Type B pancreatic cell (in vitro differentiated cells): ENCODE measurements at places on chromosomes 6 and 20. TPM values are rescaled to one million over a fixed set of nuclear protein-coding genes. Genes with fewer than 3 reads are reported as not detected.
A peak's percentile ranks its signal among the peaks of the same experiment; 100 is the strongest.

PCNA gene
- 128 and 180 TPM in 2 replicates for total RNA-seq

CST8 gene
- total RNA-seq: not detected in 2 replicates

WFDC12 gene
- total RNA-seq: not detected in 2 replicates

FRS3 gene
- 2.2 and 7.0 TPM in 2 replicates for total RNA-seq

RIPOR3 gene
- 1.9 and 5.1 TPM in 2 replicates for total RNA-seq

DNA sequence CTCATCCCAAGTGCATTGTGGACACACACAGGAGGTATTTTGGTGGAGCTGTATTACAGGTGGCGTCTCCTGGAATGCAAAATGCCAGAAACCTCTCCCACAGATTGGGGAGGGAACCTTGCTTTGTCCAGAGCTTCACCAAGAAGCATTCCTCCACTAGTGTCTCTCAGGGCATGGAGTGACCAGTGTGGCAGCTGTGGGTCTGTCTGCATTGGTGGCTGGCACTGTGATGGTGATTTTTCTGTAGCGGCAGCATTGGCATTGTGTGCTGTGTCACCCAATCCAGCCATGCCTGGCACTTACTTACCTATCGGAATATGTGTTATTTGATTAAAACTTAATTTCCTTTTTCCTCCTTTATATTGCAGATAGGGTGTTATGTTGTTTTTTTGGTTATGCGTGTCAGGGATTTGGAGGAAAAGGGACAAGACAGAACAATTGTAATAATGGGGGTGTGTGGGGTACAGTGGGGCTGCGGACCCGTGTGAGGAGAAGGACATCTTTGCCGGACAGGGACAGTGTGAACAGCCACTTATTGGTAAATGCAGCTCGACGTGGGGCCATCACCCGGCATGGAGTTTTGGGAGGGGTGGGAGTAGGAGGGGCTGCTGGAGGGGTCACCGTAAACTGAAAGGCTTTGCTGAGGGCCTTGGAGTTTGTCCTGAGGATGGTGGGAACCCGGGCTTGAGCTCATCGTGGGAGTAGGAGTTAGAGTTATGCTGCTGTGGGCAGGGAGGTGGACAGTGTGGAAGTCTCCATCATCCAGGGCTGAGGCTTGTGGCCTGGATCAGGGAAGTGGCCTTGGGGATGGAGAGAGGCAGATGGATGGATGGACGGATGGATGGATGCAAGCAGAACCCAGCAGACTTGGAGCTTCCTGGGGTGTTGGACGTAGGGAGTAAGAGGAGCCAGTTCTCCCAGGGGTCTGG is 105.0 kb downstream of the SYCP2 start:
- DNase-seq: no peak

GRCh38 chr6:157873735-157874344 is 50.8 kb downstream of the SNX9 start:
- peak; percentile 76 for DNase-seq

- DNase-seq: no peak
These were observed 29.9 kb downstream of the ABHD12 start for GRCh38 chr20:25360631-25361286.

GRCh38 chr6:52482903-52483670 is 62.9 kb downstream of the EFHC1 start:
- no peak for DNase-seq

GRCh38 chr6:53250176-53251032 is 98.3 kb downstream of the ELOVL5 start:
- no peak for DNase-seq

DNA sequence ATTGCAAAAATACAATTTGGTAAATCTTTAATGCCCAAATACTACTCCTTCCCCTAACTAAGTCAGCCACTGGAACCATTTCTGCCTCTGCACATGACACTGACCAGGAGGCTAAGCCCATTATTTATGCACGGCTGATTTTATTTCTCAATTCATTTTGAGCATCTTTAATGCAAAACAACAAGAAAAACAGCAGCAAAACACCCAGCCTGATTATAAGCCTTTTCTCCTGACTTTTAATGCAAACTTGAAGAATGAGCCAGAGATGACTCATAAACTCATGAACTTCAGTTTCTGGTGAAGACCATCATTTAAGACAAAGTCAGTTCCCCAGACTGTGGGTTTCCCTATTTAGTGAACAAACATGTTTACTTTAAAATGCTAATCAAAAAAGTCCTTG is 51.6 kb downstream of the CYP24A1 start:
- no peak for DNase-seq

GRCh38 chr6:16800341-16800740 is 39.1 kb upstream of the ATXN1 start:
- no peak for DNase-seq

- no peak for DNase-seq
These were observed 18.1 kb downstream of the PTPRA start for GRCh38 chr20:2891343-2891742.

DNA sequence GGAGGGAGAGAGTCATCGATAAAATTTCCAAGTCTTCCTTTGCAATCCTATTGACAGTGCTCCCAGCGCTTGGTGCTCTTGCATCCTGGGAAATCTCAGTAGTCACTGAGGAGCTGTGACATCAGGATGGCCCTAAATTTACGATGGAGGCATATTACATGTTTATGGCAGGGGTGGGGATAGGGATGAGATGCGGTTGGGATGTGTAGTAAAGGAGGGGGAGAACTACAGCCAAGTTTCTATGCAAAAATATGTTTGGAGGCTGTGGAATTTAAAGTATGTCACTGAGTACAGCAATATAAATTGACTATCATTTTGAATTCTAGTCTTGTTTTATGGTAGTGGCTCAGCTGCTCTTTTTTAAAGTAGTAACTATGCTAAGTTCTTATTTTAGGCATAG is 544.9 kb downstream of the PKHD1 start:
- DNase-seq: no peak

DNA sequence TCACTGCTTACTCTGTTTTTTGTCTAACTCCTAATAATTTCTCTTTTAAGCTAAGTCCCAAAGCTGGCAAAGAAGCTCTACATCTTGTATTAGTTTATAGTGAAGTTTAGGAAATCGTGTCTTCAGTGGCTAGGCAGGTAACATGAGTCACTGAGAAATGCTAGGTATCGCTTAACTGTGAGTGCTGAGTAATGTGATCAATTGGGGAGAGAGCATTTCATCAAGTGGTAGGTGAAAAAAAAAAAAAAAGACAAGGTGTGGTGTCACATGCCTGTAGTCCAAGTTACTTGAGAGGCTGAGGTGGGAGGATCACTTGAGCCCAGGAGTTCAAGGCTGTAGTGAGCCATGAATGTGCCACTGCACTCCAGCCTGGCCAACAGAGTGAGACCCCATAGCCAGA is 125.3 kb downstream of the FAM83B start:
- DNase-seq: no peak

DNA sequence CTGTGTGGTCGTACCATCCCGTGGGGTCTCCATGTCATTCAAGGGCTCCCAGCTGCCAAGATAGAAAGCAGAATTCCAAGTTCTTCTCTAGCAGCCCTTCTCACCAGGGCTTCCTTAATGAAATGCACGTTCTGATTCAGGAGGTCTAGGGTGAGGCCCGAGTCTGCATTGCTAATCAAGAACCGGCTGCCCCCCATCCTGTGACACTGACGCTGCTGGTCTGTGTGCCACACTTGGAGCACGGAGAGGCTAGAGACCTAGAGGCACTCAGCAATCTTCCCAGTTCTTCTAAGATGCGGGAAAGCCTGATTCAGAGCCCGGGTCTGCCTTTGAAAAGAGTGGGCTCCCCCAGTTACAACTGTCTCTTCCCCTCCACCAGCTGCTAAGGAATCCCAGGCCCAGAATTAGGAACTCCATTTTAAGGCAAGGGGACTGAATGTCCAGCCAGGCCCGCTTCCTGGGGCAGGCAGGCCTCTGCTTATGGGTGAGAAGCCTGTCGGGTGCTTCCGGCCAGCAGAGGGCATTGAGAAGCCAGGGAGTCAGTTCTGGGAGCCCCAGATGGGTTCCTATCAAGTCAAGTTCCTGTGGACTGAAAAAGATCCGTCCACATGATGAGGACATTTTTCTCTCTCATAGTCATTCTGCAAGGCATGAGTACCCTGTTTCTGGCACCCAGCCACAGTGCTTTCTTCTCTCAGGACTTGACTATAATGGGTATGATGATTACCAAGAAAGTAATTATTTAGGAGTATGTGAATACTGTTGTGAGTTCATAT is 69.8 kb upstream of the RIN2 start:
- DNase-seq: no peak

DNA sequence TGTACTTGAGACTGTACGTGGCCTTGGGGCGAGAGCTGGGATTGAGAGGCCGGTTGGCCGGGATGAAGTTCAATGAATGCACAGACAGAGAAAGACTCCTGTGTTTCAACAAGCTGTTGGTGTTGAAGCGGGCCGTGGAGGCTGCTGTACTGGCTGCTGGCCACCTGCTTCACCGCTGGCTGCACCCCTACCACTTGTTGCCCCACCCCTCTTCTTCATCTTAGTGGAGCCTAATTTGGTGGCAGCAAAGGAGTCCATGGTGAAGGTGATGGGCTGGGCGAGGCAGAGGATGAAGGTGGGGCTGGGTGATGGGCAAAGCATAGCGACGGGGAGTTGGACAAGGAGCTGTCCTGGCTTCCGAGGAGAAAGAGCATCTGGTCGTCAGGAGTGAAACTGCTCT is 7.2 kb upstream of the ZSCAN9 start:
- no peak for DNase-seq

DNA sequence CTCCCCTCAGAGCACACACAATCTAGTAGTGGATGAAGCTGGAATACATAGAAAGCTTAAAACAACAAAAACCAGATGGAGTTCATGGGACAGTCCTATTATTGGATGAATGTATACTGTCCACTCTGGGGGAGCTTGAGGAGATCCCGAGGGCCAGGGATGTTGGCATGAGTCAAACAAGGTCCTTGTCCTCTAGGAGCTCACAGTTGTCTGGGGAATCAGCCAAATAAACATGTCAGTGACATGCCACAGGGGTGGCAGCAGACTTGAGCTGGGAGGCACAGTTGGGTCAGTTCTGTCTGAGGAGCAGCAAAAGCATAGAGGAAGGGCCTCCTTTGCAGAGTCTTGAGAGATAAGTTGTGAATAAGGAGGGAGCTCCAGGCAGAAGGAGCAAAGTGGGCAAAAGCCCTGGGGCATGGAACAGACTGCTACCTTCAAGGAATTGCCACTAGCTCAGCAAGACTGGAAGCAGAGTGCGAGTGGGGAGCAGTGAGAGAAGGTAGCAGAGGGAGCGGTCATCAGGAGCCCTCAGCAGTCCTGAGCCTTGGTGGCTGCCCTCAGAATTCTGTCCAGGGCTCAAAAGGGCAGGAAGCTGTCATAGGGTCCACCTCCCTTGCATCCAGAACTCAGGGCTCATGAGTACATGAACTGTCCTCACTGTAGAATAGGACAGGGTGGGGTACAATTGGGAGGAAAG is 22.1 kb downstream of the L3MBTL1 start:
- no peak for DNase-seq

DNA sequence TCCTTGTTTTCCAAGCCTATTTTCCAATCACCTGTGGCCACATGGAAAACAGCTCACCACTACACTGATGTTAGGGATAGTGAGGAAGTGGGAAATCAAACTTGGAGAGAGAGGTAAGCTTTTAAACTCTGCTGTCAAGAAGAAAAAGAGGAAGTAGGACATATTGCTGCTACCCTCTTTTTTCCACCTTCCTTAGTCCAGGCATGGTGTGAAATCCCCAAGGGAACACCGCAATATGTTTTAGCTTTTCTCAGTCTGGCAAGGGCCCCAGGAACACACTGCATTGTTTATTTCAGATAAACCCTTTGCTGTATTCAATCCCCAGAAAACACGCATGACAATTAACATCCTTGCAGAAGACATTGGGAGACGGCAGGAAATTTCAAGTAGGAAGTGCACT is 61.3 kb downstream of the HS3ST5 start:
- no peak for DNase-seq

GRCh38 chr6:165511807-165512206 is 151.2 kb downstream of the PDE10A start:
- no peak for DNase-seq

DNA sequence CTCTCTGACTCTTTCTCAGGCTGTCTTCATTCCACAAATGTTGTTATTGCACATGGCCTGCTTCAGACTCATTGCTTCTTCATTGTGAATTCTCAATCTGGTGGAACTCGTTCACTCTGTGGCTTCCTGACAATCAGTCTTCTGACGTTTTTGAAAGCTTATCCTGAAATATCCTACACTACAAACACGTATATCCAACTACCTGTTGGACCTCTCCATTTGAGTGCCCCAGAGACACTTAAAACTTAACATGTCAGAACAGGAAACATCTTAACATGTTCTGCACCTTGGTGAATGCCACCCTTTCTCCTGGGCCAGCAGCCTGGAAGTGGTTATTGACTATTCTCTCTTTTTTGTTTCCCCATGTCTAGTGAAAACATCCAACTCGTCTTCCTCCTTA is 50.8 kb downstream of the AIG1 start:
- no peak for DNase-seq

DNA sequence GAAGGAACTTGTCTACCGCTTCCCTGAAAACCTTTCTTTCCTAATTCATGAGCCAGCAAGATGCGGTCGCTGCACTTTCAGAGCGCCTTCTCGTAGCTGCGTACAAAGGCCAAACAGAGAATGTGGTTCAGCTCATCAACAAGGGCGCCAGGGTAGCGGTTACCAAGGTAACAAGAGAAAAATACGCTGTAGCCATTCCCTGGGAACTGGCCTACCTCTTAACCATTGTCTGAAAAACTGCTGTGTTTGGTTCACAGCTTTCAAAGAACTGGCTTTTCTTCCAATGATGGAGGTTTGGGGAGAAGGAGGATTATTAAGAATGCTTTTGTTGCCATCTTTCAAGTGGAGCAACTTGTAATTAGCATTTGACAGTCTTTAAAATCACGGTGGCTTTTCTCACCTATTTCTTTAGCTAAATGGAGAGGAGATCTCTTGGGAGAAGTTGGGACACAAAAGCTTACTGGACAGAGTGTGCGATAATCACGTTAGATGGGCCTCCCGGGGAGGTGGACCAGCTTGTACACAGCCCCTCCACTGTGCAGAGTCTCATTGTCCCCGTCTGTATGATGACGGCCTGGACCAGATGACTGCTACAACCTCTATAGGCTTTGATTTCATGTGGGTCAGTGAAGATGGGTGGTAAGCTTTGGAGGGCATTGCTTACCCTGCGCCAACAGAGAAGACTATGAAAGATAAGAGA is 71.5 kb downstream of the LYRM2 start:
- DNase-seq: no peak

DNA sequence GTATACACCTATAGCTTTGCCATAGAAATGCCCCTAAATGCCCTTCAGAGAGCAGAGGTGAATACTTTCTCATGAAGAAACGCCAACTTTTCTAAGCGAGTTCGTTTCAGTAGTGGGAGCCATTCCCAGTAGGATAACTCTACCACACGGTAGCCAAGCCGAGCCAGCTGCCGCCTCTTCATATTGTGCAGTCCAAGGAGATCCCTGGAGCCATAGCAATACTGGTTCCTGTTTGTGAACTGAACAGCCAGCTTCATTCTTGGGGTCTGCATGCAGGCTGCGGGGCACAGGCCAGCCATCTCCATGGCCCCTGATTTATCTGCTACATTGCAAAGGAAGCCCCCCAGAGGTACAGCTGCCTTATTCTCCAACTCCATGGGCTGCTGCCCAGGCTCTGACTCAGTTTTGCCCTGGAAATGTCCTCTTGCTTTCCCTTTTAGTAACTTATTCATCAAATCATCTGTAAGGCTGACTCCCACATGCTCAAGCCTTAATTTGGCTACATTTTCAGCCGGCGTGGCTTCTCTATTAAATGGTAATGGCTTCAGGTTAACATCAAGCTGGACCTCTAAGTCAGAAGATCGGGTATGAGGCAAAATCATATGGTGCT is 12.8 kb downstream of the FASTKD5 start:
- no peak for DNase-seq
